Kidney tubule cell (primary cell): ENCODE measurements at places on chromosomes 7 and 10.

DNA sequence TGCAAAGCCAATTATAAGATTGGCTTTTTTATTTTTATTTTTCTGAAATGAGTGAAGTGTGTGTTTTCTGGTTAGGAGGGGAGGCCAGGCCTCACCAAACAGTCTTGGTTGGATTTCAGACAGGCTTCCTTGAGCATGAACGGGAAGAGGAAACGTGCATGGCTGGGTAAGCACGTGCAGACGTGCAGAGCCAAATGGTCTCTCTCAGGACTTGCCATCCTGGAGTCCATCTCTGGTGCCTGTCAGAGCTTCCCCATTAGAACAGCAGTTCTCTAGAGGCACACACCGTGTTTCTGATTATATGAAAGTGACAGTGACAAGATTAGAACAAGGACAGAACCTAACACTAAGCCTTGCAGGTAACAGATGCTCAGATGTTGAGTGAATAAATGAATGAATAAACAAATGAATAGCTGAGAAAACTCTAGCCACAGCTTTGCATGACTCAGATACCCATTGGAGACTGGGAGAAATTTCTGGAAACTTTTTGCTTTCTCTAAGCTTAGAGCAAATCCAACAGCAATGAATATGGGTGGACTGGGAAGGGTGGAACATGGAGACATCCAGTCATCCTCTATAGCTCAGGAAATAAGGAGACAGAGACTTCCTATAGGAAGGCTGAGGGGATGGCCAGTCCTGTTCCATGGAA is 11.8 kb upstream of the CALD1 start:
- no peak for DNase-seq

- DNase-seq = peak; percentile 70
These were observed at the start of gene ZNF485 for GRCh38 chr10:43606323-43607198. Gene ZNF485 (plus strand): TSS chr10:43606438. CDS start chr10:43607051, 613 bp downstream.

- DNase-seq = peak; percentile 39
These were observed 162.4 kb downstream of the ARID5B start for GRCh38 chr10:62063795-62064472.

DNA sequence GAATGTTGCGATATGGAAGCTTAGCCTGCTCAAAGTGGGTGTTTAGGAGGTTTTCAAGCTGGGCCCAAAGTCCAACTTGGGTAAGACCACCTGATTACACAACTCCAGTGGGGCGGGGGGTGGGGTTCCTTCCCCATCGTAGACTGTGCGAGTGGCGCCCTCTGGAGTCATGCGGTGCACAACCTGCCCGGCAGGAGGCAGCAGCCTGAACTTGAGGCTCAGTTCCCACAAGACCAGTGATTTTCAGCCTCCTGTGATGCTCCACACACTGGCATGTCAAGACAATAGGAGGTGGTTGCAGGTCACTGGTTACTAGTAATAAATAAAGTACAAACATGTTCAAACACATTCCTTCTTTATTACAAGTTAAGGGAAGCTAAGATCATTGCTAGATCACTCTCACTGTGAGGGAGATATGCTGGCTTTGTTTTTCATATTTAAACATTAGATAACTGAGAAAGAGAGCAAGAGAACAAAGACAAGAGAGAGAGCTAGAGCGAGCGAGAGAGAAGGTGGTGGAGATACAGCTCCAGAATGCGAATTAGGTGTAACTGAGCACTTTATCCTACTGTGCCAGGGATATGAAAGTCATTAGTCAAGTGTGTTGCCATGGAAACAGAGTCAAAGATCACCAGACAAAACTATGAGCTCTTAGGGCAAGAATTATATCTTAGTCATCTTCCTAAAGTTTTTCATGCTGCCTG is 97.4 kb upstream of the BMPER start:
- DNase-seq = peak; percentile 96

- no peak for DNase-seq
These were observed 21.2 kb upstream of the BLOC1S2 start for GRCh38 chr10:100307684-100308083.

DNA sequence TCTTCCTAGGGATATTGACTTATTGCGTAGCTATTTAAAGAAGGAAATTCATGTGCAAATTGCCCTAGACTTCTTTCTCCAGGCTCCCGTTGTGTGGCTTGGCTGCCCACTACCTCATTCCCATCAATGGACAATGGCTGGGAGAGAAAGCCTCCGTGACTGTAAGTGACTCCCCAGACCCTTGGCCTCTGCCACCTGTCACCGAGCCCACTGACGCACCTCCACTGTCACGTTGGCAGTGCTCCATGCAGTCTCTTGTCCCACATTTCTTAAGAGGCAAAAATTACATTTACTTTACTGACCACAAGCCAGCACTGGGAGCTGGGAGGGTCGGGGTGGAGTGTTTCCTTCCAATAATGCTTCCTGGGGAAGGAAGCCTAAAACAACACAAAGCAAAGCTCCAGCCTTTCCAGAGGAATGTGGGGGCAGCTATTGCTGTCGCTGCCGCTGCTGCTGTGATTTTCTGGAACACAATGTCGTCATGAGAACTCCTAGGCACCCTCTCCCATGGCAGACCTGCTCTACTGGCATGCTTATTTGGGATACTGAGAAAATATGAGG is 89.7 kb upstream of the STEAP1B start:
- DNase-seq = peak; percentile 41
